Cerebellar cortex (tissue), 1 donor: ENCODE measurements at places on chromosomes 12 and 14.

DNA sequence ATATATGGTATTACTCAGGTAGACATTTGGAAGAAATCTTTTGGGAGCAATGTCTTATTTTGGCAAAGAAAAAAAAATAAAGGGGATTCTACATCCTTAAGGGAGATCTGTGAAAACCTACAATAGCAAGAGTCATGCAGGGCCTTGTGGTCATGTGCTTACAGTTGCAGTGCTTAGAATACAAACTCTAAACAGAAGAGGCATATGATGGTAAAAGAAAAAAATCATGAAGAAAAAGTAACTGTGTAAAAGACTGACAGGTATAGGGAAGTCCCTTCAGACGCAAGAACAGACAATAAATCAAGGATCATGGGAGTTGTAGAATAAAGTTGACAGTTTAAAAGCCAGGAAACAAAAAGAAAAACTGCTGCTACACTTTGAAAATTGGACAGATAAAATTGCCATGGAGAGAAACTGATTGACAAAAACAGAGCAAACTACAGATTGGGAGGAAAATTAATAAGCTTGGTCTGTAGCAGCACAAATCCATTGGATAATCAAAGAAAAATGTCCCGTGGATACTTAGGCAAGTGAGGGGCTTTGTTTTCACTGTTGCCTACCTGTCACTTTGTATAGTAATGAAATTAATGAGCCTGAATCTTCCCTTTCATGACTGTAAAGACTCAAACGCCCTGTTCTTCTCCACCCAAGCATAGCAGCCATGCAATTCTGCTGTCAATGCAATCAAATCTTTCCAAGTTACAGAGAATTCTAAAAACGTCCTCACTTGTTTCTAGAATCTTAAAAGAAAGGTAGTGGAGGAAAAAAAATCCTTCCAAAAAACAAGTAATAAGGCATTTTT lies 402.0 kb downstream of the SYT1 start:
- DNase-seq, result no peak

DNA sequence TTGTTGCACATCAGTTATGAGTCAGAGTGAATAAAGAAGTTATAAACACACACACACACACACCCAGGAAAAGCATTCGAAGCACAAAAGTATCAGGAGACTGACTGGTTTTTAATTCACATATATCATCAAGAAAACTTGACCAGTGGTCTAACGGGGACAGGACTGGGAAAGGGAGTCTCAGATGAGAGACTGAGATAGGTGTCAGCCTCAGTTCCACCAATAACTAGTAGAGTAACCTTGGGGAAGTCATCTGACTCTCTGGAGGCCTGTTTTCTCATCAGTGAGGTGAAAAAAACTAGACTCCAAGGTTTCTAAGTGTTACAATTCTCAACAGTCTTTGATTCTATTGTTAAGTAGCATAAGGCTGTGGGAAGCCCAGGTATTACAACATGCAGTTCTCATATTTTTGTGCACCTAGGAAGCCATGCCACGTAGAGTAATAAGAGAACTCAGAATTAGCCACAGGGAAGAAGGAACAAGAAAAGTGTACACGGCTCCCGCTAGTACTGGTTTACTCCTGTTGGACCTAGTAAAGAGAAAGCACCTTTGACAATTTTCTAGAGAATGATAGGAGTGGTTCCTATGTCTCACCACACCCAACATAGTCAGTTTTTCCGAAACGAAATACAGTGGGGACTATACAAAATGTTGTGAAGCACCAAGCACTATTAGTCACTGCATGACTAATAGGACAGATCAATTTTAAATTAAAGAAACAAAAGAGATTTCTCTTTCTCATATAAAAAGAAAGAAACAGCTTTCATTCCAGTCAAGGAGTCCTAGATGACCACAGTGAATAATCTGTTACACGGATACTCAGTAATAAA lies 5.0 kb downstream of the PPTC7 start:
- DNase-seq, result no peak

GRCh38 chr12:58211211-58211610 lies 269.8 kb downstream of the ATP23 start:
- no peak for DNase-seq

- no peak for DNase-seq
These were observed 38.6 kb upstream of the NRXN3 start for GRCh38 chr14:78131616-78132015.

DNA sequence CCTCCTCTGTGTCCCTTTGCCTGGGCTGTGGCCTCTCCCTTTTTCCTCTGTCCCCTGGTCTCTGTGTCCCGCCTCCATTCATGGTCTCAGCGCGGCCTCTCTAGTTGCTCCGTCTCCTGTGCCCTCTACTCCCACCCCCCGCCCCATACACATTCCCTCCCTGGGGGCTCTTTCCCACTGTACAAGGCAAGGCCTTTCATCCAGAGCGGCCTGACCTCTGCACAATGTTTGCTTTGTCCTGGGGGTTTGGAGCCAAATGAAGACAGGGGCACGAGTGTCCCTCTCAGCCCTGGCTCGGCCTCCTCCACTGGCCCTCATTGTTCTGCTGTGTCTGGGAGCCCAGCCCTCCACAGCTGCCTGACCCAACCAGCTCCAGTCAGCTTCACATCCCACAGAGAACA lies 678.6 kb downstream of the BCL11B start:
- no peak for DNase-seq

- no peak for DNase-seq
These were observed 11.3 kb downstream of the NOS1 start for GRCh38 chr12:117350140-117350539.

- no peak for DNase-seq
These were observed 104.3 kb downstream of the DUSP6 start for GRCh38 chr12:89247967-89248366.

GRCh38 chr12:10919809-10920208 lies 9.2 kb upstream of the PRH2 start:
- no peak for DNase-seq

GRCh38 chr12:57118711-57119271 lies 7.6 kb upstream of the STAT6 start:
- DNase-seq, result no peak

DNA sequence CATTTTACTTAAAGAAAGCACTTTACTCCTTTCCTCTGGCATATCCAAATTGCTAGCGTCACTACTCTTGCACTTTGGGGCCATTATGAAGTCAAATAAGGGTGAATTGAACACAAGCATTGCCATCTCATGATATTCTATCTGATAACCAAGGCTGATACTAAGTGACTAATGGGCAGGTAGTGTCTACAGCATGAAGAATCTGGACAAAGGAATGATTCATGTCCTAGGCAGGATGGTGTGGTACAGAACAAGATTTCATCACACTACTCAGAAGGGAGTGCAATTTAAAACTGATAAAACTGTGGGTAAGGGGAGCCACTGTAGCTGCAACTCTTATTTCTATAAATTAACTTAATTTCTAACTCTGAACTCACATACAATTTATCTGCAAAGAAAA lies 7.7 kb upstream of the SLC6A15 start:
- DNase-seq, result no peak

DNA sequence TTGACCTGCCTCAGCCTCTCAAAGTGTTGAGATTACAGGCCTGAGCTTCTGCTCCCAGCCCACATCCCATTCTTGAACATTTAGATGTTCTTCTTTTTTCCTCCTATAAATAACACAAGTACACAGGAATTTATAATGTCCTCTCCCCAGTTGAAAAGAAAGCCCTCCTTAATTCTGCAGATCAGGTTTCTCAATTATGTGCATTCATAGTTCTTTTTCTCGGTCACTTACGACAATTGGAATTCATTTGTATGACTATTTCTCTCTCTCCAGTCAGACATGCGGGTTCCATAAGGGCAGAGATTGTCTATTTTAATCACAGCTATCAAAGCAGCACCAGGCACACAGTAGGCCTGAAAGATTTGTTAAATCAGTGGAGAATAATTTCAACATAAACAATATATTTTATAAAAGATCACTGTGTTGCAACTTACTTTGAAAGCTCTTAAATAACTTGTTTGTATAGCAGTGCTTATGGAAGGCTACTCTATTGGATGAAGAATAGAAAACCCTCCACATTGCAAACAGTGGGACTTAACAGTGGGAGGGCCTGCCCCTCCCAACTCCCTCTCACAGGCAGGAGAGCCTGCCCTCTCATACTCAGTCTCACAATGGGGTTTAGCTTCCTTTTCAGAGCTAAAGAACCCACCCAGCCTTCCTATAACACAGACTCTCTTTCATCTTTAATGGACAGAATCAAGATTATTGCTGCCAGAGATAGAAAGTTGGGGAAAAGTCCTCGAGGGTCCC lies 84.1 kb upstream of the TRAF3 start:
- DNase-seq, result peak; percentile 17

GRCh38 chr12:716506-716905 lies 35.9 kb upstream of the WNK1 start:
- DNase-seq, result no peak

- DNase-seq, result no peak
These were observed 445.8 kb upstream of the TBX3 start for GRCh38 chr12:115129727-115130126.
